CD4-positive, alpha-beta memory T cell (primary cell): ENCODE measurements at places on chromosomes 4 and X. TPM values are rescaled to one million over a fixed set of nuclear protein-coding genes. Genes with fewer than 3 reads are reported as not detected.
A peak's percentile ranks its signal among the peaks of the same experiment; 100 is the strongest.

- no peaks in the 10 kb centered on the region for H3K36me3 ChIP-seq
- DNase-seq: no peak
- no peaks in the 10 kb centered on the region for H3K27me3 ChIP-seq
- no peak overlapping the region for H3K27ac ChIP-seq
- no peak overlapping the region for H3K4me3 ChIP-seq
Observed at GRCh38 chrX:51155157-51155556, 177.5 kb upstream of the NUDT10 start.

TCEANC gene
- 9.6 TPM for polyA plus RNA-seq

GRCh38 chrX:7987160-7988012 is 60.2 kb upstream of the PNPLA4 start:
- H3K4me1 ChIP-seq: no peaks in the 10 kb centered on the region
- no peak overlapping the region for H3K27ac ChIP-seq
- H3K4me3 ChIP-seq: no peak overlapping the region
- no peaks in the 10 kb centered on the region for H3K36me3 ChIP-seq
- H3K27me3 ChIP-seq: no peaks in the 10 kb centered on the region

- H3K36me3 ChIP-seq: no peaks in the 10 kb centered on the region
- no peaks in the 10 kb centered on the region for H3K27me3 ChIP-seq
- H3K4me3 ChIP-seq: no peak overlapping the region
- peaks cover 37% of the 10 kb centered on the region for H3K4me1 ChIP-seq
- no peak for DNase-seq
Observed at GRCh38 chr4:80136270-80136669, 61.0 kb upstream of the PRDM8 start.

GRCh38 chr4:75637176-75637575 is 6.8 kb upstream of the CDKL2 start:
- H3K4me3 ChIP-seq: no peak overlapping the region
- H3K27ac ChIP-seq: no peak overlapping the region
- no peak for DNase-seq
- no peaks in the 10 kb centered on the region for H3K4me1 ChIP-seq
- H3K36me3 ChIP-seq: no peaks in the 10 kb centered on the region

GAGE13 gene
- polyA plus RNA-seq: not detected

SCML2 gene
- polyA plus RNA-seq: 1.3 TPM

DNA sequence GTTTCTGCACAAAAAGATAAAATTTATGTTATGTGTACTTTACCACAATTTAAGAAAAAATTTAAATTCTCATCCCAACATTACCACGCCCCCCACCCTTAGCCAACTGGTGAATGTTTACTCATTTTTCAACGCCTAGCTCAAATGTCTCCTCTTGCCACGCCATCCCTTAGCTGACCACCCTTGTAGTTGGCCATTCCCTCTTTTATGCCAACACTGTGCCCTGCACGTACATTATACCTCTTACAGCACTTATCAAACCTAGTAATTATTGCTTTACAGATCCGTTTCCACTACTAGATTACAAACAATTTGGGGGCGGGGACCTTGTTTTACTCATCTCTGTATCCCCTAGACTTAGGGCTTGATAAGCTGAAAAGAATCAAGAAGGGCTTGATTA is 644 bp downstream of the ERCC6L start:
- H3K27me3 ChIP-seq: no peaks in the 10 kb centered on the region
- DNase-seq: no peak
- no peak overlapping the region for H3K27ac ChIP-seq
- no peaks in the 10 kb centered on the region for H3K36me3 ChIP-seq

- H3K4me3 ChIP-seq: no peak overlapping the region
- H3K27me3 ChIP-seq: no peaks in the 10 kb centered on the region
- no peak for DNase-seq
- H3K36me3 ChIP-seq: no peaks in the 10 kb centered on the region
- no peak overlapping the region for H3K27ac ChIP-seq
Observed at GRCh38 chr4:119543779-119544178, 84.8 kb downstream of the PDE5A start.

GRCh38 chr4:102469806-102470205 is 31.4 kb upstream of the NFKB1 start:
- H3K4me3 ChIP-seq: no peak overlapping the region
- H3K4me1 ChIP-seq: peaks cover 18% of the 10 kb centered on the region
- peak; percentile 7 for DNase-seq
- no peaks in the 10 kb centered on the region for H3K36me3 ChIP-seq
- H3K27me3 ChIP-seq: no peaks in the 10 kb centered on the region
- no peak overlapping the region for H3K27ac ChIP-seq

F11 gene
- polyA plus RNA-seq: not detected

DNA sequence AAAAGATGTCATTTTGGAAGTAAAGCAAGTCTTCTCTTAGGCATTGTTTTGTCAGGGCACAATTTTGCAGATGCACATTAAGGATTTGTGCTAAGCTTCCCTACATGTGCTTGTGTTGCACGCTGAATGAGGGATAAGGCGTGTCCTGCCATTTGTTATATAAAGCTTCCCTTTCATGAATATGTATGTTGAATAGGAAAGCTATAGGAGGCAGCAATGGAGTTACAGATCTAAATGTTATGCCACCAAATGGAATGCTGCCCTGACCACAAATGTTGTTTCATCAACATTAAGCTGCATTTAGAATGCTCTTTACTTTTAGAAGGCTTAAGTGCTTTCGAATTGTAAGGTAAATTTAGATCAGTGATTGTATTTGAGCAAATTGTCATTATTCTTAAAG is 20.9 kb downstream of the SGMS2 start:
- no peaks in the 10 kb centered on the region for H3K27me3 ChIP-seq
- no peak for DNase-seq
- no peak overlapping the region for H3K4me3 ChIP-seq
- H3K36me3 ChIP-seq: no peaks in the 10 kb centered on the region
- H3K27ac ChIP-seq: no peak overlapping the region

NLRP2B gene
- polyA plus RNA-seq: not detected
